ENCODE measurements at places on chromosomes 3 and 15.

- DNase-seq: no peak
These were observed 87.1 kb downstream of the ANO10 start for GRCh38 chr3:43534675-43535074.

- DNase-seq: no peak
These were observed 7.0 kb downstream of the SEMA6D start for GRCh38 chr15:47724346-47724745.

DNA sequence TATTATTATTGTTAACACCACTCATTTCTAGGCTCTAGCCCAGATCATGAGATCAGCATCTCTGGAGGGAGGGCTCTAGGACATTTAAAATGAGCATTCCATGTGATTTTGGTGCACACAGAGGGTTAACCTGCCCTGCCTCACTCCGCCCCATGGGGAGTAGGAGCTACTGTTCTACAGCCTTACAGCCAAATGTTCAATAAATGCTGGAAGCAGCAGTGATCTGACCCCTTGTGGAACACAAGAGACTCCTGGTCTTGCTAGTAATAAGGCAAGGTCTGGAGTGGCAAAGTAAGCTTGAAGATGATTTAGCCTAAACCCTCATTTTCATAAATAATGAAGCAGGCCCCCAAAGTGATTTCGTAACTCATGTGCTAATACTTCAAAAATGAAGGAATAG is 166.4 kb upstream of the EOMES start:
- no peak for DNase-seq

- DNase-seq: no peak
These were observed 28.8 kb downstream of the ST6GAL1 start for GRCh38 chr3:186959029-186959624.

DNA sequence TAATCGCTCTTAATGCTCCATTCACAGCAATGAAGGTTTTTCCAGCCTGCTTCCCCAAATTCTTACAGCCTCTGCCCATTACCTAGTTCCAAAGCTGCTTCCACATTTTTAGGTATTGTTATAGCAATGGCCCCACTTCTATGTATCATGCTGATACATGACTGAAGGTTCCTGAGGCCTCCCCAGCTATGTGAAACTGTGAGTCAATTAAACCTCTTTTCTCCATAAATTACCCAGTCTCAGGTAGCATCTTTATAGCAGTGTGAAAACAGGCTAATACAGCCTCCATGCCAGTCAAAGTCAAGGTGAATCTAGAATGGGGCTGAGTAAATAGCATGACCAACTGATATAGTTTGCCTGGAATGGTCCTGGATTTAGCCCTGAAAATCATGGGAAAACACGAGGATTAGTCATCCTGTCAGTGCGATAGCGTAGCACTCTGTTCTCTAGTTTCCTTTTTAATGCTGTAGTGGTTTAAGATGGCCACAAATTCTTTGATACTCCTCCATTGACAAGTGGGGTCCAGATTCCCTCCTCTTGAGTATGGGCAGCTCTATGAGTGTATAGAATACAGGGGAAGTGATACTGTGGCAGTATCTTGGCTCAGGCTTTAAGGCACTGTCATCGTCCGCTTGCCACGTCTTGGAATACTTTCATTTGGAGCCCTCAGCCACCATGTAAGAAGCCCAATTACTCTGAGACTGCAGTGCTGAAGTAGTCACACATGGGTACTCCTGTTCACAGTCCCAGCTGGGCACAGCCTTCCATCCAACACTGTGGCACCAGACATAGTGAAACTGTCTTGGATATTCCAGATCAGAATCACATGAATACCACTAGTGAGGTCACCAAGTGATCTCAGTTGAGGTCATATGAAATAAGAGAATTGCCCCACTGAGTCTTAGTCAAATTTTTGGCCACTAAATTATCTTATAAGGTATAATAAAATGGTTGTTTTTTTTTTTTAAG is 94.0 kb upstream of the PLCL2 start:
- DNase-seq: no peak

GRCh38 chr3:110806924-110807323 is 264.7 kb upstream of the NECTIN3 start:
- DNase-seq: no peak

DNA sequence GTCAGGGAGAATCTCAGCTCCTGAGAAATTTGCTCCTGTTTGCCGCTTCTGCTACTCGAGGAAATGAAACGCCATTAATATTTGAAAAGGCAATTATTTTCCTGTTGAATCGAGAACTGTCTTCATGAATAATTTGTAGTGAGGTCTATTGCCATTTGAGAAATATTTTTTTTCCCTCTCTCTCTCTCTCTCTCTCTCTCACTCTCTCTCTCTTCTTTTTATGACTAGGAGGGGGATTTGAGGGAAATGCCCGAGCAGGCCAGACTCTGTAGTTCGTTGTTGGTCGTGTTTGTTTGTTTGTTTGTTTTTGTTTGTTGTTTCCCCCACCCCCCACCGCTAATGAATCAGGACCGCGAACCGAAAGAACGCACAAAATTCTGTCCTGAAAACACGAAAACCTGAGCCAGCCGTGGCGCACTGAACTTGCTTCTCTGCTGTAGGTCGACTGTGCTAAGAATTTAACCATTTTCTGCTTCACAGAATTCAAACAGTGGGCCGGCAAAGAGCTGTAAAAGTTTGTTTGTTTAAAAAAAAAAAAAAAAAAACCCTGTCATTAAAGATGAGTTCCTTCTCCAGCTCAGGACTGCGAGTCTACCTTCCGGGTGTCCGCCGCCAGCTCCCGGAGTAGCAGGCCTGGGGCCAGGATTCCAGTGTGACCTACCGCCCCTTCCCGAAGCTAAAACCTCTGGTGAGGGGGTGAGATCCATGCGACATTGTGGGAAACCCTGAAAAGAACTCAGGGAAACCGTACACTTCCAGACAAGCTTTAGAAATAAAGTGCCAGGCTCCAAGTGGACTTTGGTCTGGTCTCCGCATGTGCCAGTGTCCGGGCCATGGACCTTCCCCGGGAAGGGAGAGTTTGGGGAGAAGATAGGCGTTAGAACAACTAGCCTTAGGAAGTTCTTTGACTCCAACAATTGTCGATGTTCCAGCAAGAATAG is 12.1 kb downstream of the ZIC4 start:
- DNase-seq: no peak

Measured in suprapubic skin (tissue), 4 donors.